ENCODE measurements at places on chromosomes 5 and 9. TPM values are rescaled to one million over a fixed set of nuclear protein-coding genes. Genes with fewer than 3 reads are reported as not detected.
A peak's percentile ranks its signal among the peaks of the same experiment; 100 is the strongest.

GRCh38 chr9:74056023-74056422, 441.1 kb upstream of the RORB start:
- DNase-seq, result no peak

DNA sequence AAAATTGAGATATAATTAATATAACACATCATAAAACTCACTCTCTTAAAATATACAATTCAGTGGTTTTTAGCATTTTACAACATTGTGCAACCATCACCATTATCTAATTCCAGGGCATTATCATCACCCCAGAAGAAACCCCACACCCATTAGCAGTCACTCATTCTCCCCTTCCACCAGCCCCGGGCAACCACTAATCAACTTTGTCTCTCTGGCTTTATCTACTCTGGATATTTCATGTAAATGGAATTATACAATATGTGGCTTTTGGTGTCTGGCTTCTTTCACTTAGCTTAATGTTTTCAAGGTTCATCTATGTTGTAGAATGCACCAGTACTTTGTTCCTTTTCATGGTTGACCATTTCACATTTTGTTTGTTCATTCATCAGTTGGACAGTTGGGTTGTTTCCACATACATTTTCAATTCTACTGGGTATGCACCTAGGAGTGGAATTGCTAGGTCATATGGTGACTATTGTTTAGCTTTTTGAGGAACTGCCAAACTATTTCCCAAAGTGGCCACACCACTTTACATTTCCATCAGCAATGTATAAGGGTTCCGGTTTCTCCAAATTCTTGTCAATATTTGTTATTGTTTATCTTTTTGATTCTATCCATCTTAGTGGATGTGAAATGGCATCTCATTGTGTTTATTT, 62.4 kb downstream of the MARCHF3 start:
- no peak for DNase-seq

DNA sequence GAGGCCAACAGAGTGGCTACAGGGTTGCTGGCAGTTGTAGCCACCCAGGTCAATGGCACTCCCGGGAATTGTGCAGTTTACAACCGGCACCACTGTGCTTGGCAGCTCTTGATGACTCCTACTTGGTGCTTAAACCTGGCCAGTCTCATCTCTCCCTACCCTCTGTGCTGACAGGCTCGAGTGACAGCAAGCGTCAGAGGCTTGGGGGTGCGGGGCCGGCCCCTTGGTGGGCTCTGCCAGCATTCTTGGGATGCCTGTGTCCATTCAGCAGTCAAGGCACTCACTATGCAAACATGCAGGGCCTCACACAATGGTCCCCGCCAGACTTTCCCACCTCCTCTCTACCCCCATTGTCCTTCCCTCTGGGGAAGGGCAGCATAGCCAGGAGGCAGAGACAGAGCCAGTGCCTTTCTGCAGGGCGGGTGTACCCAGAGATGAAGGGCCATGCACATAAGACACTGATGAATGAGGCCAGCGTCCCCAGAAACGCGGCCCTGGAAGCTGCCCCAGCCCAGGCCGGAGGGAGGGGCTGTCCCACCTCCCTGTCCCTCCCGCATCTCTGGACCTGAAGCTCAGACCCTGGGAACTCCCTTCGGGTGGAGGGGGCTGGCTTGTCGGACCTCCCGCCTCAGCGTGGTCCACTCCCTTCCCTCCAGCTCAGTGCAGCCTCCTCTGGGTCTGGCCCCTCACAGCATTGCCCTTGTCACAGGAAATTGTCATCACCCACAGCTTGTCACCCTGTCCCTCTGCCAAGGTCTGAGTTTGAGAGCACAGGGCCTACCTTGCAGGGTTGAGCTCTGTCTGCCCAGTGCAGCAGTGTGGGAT, 26.4 kb upstream of the NOTCH1 start:
- no peak for DNase-seq

GRCh38 chr9:114301798-114302565, 20.9 kb upstream of the ORM1 start:
- DNase-seq, result no peak

- no peak for DNase-seq
These were observed 614.7 kb upstream of the ST8SIA4 start for GRCh38 chr5:101517795-101518194.

GRCh38 chr9:35729700-35730485, 2.1 kb downstream of the TLN1 start:
- no peak for DNase-seq

- no peak for DNase-seq
These were observed 42.3 kb upstream of the TARS1 start for GRCh38 chr5:33398501-33398900.

- DNase-seq, result no peak
These were observed 13.0 kb upstream of the TMEFF1 start for GRCh38 chr9:100459963-100460362.

- DNase-seq, result no peak
These were observed 286.9 kb upstream of the CLINT1 start for GRCh38 chr5:158145827-158146226.

GRCh38 chr5:109307456-109307855, 102.3 kb downstream of the PJA2 start:
- no peak for DNase-seq

DNA sequence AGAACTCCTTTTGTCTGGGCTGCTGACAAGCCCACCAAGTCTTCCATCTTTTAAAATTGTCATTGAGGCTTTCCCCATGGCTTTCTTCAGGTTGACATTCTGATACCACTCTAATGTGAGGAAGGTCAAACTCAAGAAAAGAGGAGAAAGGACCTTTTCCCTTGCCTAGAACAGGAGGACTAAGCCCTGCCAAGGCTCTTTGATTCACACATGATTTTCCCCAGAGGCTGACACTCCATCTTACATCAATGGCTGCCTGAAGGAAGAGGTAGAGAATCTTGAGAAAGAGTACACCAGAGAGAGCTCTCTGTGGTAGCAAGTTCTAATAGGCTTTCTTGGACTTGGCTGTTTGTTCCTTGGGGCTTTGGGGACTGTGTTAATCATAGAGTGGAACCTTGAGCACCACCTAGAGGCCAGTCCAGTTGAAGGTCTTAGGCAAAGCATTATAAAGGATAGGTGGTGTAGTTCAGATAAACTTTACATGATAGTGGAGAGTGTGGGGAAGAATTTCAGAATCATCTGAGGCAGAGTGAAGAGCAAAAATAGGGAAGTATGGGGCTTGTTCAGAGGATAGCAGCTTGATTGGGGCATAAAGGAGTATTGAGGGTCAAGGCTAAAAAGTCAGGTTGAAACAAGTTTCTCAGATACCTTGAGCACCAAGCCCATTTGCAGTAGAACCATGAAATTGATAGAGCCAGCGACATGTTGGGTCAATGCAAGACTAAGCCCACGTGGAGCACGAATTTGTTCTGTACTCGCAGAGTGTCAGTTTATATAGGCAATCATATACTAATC, 36.7 kb downstream of the NDFIP1 start:
- DNase-seq, result peak; percentile 47

Gene IL33
- total RNA-seq, result 9.3 TPM

Gene SARDH
- total RNA-seq, result 13.1 TPM

Gene NINJ1
- 30.0 TPM for total RNA-seq

Gene CNTNAP3
- total RNA-seq, result 2.8 TPM

Gene GABRA1
- total RNA-seq, result 2.7 TPM

Gene RBM22
- 38.4 TPM for total RNA-seq

Gene FBXW2
- 18.1 TPM for total RNA-seq

Gene CYSRT1
- total RNA-seq, result 0.57 TPM
